ENCODE measurements at places on chromosomes 11 and 22. TPM values are rescaled to one million over a fixed set of nuclear protein-coding genes. Genes with fewer than 3 reads are reported as not detected.

Gene AKIP1
- total RNA-seq, result 44.8 TPM

Gene CELSR1
- total RNA-seq, result 24.9 TPM

Gene VSIG10L2
- not detected for total RNA-seq

Gene ROM1
- 1.0 TPM for total RNA-seq

Gene ACRV1
- not detected for total RNA-seq

Gene LRRC74B
- not detected for total RNA-seq

Gene KIF18A
- 16.8 TPM for total RNA-seq

Gene RHOD
- 146 TPM for total RNA-seq

Gene TSPAN32
- not detected for total RNA-seq

Gene OR8G5
- not detected for total RNA-seq

Gene ARHGAP42
- total RNA-seq, result 4.6 TPM

Gene ELMOD1
- not detected for total RNA-seq

Gene OMP
- total RNA-seq, result not detected

Gene TST
- total RNA-seq, result 18.1 TPM

Gene PRR33
- not detected for total RNA-seq

Gene SPON1
- not detected for total RNA-seq

Gene MS4A14
- not detected for total RNA-seq

Gene KCNK7
- 0.27 TPM for total RNA-seq

Gene OR2AG2
- total RNA-seq, result 0.03 TPM

Gene OLFML1
- total RNA-seq, result not detected

Gene ADAMTS15
- 0.49 TPM for total RNA-seq

Gene TEX54
- total RNA-seq, result not detected

Gene KCNA4
- not detected for total RNA-seq

Gene SLC17A6
- not detected for total RNA-seq

Gene P2RY6
- not detected for total RNA-seq

Gene KCNE3
- 0.07 TPM for total RNA-seq

Gene BRSK2
- total RNA-seq, result 0.18 TPM

Gene PGA5
- not detected for total RNA-seq

Gene OR52E8
- total RNA-seq, result not detected

Gene JAML
- not detected for total RNA-seq

Gene CRACR2B
- 1.4 TPM for total RNA-seq

Measured in foreskin keratinocyte (primary cell).